Stimulated activated CD4-positive, alpha-beta T cell treated with anti-CD3 and anti-CD28 coated beads, Interleukin-15, amount 100 ng/mL, for 48 hours (primary cell): ENCODE measurements at places on chromosomes 4 and X.

DNA sequence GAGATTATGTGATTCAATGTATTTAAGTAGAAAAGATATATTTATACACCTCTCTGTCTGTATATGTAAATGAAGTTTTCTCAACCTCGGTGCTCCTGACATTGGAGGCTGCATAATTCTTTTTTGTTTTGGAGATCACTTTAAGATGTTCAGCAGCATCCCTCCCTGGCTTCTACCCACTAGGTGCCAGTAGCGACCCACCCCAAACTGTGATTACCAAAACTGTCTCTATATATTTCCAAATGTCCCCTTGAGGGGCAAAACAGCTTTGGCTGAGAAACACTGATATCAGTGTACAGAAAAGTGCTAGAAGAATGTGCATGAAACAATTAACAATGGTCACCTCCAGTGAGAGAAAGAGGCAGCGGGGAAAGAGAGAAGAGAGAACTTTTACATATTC lies 51.2 kb downstream of the DCX start:
- DNase-seq = no peak

- DNase-seq = no peak
Observed at GRCh38 chr4:1855333-1856070, 454 bp downstream of the LETM1 start.

- no peak for DNase-seq
Observed at GRCh38 chrX:63744850-63745394, 40.1 kb downstream of the ARHGEF9 start.

DNA sequence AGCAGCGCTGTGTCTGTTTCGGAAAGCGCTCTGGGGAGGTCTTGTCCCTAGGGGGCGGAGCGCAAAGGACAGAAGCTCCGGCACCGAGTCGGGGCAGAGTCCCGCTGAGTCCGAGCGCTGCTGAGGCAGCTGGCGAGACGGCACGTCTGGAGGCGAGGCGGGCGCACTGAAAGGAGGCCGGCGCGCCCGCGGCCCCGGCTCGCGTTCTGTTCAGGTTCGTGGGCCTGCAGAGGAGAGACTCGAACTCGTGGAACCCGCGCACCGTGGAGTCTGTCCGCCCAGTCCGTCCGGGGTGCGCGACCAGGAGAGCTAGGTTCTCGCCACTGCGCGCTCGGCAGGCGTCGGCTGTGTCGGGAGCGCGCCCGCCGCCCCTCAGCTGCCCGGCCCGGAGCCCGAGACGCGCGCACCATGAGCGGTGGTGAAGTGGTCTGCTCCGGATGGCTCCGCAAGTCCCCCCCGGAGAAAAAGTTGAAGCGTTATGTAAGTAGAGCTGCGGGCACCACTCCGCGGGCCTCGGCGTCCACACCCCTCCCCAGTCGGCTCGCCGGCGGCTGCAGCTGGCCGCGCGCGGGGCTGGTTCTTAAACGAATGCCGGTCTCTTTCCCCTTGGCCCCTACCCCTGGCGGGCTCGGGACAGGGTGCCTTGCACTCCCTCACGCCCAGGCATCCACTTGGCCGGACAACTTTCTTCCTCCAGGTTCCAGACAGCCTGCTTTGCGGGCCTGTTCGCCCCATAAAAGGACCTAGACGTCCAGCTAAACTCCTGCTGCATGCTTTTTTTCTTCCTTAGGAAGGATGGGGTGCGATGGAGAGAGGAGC lies at the start of gene GAB1:
GAB1 (plus strand) TSS at position 96 of the 819 bp plus-strand sequence; CDS start at position 409, 313 bp downstream.
- no peak for DNase-seq

DNA sequence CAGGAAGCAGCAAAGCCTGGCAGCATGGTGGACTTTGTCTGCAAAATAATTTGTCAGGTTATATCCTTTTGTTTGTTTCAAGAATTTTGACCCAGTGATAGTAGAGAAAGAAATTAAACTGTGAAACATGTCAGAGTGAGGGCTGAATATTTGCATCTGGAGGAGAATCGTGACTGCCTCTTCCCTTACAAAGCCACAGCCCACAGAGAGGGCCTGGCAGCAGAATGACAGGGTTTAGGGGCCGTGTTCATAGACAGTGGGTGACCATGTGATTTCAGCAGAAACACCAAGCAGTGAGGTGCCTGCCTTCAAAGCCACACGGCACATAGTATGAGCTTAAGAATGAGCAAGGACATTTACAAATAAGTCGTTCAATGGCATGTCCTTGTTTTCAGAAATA lies 24.4 kb upstream of the PLAC8 start:
- no peak for DNase-seq

- no peak for DNase-seq
Observed at GRCh38 chrX:69232945-69233344, 67.7 kb upstream of the PJA1 start.

GRCh38 chrX:70141373-70141772 lies 8.1 kb downstream of the IGBP1 start:
- DNase-seq = no peak

DNA sequence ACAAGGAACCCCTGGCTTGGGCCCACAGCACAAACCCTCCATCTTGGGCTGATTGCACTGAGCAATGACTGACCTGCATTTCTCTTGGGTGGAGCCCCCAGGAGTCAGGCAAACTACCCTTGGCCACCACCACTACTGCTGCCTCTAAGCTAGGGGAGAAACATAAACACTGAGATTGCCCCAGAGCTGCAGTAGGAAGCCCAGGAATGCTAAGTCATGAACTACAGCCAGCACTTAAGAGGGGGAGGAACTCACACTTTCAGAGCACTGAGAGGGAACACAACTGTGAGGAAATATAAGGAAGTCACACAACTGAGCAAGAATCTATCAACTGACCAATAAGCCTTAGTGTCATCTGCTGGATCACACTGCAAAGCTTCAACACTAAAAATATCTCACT lies 111.6 kb upstream of the PPP3CA start:
- no peak for DNase-seq

DNA sequence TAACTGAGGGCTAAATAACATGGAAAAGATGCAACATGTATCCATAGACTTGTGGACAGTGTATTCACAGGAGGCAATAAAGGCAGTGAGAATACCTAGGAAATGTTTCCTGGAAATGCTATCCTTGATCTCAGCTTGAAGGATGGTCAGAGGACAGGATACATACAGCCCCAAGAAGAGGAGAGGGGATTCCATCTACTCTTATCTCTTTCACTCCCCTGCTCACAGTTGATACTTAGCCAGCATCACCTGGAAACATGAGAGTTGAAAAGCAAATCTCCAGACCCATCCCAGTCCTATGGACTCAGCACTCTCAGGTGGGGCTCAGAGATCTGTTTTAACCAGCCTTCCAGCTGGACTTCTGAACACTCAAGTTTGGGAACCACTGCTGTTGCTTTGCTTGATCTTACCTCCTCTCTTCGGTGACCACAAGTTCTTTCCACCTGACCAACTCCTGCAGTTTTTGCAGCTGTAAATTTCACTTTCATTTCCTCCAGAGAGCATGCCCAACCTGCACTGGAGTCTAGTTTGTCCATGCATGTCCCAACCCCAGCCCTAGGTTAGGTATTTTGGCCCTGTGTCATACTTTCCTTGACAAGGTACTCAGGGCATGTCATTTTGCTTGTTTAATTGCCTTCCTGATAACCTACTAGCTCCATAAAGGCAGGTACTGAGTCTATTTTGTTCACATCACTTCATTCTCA lies 10.4 kb downstream of the RELL1 start:
- DNase-seq = no peak

DNA sequence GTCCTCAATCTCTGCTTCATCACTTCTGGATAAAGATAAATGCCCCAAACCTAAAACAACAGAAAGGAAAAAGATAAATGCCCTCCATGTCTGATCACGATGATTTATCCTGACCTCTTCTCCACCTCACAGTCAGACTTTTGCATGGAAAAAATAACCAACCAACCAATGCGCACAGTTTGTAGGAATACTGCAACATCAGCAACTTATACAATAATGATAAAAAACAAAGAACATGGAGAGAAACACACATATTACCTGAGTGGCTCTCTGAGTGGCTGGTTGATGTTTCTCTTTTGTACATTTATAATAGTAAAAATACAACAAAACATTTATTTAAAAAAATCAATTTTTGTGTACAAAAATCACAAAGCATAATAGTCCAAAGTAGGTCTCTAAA lies 93.0 kb upstream of the PUDP start:
- DNase-seq = no peak

GRCh38 chrX:150569155-150569477 lies 695 bp downstream of the MTM1 start:
- no peak for DNase-seq

DNA sequence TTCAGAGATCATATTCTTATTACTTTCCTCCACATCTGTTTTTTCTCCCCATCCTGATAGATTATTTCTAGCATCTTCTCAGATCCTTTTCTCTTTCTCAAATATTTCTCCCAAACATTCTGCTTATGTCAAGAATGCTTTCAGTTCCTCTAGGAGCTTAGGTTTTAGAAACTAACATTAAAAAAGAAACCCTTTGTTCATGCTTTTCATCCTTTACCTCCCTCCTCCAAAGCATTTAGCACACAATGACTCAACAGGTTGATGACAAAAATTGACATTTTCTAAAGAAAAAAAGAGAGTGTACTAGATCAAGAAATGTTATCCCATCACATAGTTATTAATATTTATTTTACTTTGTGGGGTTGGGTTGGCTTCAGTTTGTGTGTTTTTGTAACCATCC lies 16.5 kb upstream of the ALB start:
- DNase-seq = no peak

- DNase-seq = no peak
Observed at GRCh38 chrX:6968231-6968630, 179.3 kb upstream of the STS start.

DNA sequence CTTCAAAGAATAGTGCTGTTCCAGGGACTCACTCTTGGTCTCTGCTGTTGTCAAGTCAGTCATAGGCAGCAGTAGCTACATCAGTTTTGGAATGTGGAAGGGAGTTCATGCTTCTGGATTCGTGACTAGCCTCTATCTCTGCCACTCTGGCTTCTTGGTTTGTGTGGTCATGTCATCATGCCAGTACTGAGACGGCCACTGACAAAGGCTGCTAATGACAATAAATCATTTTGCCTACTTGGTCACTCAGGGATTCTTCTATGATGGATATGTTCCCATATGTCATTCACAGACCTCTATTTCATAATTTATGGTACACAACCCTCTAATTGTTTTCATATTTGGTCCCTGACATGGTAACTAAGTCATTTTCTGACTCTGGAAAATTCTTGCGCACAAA lies 450.8 kb upstream of the BOD1L1 start:
- no peak for DNase-seq

- no peak for DNase-seq
Observed at GRCh38 chrX:107171369-107172102, 34.7 kb downstream of the NUP62CL start.

DNA sequence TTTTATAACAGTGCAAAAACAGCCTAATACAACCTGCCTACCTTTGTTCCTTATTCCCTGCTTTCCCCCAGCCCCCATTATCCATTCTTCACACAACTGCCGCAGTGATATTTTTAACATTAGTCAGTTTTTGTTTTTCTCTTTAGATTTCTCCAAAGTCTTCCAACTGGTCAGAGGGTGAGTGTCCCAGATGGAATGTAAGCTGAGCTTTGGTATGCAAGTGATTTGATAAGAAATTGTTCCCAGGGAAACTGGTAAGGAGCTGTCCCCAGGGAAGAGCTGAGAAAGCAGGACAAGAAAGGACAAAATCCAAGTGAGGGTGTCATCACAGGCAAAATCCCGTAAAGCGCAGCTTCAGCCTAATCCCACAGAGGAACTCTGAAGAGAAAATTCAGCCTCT lies 475.5 kb upstream of the ADGRL3 start:
- no peak for DNase-seq

DNA sequence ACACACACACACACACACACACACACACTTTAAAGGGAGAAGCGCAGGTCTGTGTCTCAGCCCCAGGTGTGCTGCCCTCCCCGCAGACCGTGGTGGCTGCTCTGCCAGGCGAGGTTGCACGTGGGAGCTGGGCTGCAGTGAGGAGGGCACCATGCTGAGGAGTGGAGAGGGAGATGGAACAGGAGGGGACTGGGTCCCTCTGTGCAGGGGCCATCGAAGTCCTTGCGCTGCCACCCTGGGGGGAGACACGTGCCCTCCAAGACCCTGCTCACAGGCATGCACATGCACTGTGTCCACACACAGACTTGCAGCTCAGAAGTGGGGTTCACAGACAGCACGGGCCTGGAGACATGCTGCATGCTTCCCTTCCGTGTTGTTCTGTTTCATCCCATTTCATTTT lies 65.5 kb upstream of the HGFAC start:
- DNase-seq = no peak

DNA sequence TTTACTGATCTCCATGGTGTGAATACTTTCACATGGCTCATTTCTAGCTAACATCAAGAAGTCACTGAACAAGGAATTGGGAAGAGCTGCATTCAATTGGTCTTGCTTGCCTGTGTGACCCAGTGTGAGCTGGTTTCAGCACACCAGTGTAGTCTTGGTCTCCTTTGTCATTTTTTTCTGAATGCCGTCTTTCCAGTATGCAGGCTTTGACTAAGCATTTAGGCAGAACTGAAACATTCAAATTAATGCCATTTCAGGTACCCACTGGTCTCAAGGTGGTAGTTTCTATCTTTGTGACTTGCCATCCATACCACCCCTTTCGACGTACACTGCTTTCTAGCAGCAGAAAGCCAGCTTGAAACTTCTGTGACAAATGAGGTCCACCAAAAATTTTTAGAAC lies 550.5 kb upstream of the BOD1L1 start:
- DNase-seq = no peak

DNA sequence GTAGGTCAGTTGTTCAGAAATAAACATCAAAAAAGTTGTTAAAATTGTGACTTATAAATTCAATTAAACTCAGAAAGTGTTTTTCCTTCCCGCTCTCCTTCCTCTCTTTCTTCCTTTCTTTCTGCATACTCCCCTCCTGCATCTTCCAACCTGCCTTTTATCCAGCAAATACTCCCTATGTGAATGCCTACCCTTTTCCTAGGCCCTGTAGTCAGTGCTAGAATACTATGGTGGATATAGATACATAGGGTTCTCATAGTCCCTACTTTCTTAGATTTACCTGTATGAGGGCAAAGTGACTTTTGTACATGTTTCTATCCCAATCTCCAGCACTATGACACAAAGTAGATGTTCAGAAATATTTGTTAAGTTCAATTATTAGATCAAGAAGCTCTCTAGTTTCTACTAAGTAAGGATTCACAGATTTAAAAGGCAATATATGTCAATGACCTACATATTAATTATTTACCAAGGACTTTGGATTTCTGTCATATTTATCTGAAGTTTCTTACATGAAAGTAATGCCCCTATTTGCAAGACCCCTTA lies 732 bp downstream of the SULT1E1 start:
- DNase-seq = no peak

DNA sequence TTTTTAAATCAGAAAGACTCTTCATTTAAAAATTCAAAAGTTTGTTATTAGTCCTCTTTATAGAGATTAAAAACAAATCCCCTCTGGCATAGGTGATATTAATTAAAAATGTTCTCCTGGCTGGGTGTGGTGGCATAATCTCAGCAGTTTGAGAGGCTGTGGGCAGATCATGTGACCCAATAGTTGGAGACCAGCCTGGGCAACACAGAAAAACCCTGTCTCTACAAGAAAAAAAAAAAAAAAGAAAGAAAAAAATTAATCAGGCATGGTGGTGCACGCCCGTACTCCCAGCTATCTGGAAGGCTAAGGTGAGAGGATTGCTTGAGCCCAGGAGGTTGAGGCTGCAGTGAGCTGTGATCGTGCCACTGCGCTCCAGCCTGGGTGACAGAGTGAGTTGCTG lies 38.9 kb downstream of the RASGEF1B start:
- DNase-seq = no peak
